ENCODE measurements at places on chromosomes 16 and 17. TPM values are rescaled to one million over a fixed set of nuclear protein-coding genes. Genes with fewer than 3 reads are reported as not detected.

KANSL1 gene
- 67.1 TPM for total RNA-seq

NETO2 gene
- 13.8 TPM for total RNA-seq

GCGR gene
- total RNA-seq: not detected

KREMEN2 gene
- total RNA-seq: under 0.01 TPM

MILR1 gene
- 6.5 TPM for total RNA-seq

NATD1 gene
- total RNA-seq: 1.7 TPM
